ENCODE measurements at places on chromosomes 12 and 14.

- DNase-seq = no peak
Observed at GRCh38 chr12:28425526-28425925, 235.3 kb downstream of the CCDC91 start.

DNA sequence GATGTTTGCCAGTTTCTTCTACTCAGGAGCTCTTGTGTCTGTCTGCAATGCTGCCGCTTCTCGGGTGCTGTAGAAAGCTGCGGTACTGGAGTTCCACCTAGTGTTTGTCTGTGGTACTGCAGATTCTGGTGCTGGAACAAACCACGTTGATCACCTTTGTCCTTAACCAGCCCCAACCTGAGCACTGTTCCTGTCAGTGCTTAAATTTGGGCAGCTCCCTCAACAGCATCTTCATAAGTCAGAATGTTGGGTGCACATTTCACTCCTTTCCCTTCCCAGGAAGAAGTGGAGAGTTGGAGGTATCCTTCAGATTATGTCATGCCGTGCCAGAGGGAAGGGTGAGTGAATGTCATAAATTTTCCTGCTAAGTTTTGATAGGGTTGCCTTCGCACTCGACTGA lies 48.7 kb upstream of the LALBA start:
- no peak for DNase-seq

GRCh38 chr14:104315169-104315568 lies 176.8 kb downstream of the KIF26A start:
- DNase-seq = no peak

GRCh38 chr14:79544698-79545070 lies 666.6 kb downstream of the DIO2 start:
- DNase-seq = no peak

DNA sequence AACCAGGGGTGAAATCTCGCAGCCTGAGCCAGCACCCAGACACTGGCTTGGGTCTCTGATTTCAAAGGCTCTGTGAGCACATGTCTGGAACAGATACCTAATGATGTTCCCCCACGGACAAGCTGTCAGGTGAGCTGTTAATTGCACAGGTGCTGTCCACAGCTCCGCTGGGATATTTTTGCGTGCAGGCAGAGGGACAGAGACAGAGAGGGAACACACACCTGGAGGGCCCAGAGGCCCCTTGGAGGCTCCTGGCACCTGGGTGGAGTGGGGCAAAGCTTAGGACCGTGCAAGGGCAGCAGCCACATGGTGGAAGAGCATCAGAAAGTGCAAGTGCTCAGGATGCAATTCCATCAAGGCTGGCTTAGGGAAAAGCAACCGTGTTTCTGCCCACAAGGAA lies 57.3 kb downstream of the ARL6IP4 start:
- no peak for DNase-seq

DNA sequence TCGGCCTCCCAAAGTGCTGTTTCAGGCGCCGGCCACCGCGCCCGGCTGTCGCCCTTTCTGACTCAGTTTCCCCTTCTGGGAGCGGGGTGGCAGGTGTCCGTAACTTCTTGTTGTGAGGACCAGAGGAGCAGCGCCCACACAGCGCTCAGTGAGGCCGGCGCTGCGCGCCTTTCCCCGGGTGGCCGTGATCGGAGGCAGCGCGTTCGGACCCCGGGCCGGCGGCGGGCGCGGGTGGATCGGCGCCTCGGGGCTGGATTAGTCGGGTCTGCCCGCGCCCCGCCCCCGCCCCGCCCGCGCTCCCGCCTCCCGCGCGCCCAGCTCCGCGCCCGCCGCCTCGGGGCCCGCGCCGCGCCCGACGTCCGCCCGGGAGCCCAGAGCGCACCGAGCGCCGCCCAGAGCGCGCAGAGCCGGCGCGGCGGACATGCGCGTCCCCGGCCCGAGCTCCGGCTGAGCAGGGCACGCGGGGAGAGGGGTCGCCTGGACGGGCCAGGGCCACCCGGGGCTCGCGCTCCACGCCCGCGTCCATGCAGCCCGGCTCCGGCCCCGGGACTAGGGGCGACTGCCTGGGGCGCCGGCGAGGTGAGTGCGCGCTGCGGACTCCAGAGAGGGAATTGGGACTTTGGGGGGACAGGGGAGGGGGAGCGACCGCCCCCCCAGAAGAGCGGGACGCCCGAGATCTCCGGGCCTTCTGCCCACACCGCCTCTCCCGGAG lies 50.6 kb downstream of the LRCOL1 start:
- no peak for DNase-seq

DNA sequence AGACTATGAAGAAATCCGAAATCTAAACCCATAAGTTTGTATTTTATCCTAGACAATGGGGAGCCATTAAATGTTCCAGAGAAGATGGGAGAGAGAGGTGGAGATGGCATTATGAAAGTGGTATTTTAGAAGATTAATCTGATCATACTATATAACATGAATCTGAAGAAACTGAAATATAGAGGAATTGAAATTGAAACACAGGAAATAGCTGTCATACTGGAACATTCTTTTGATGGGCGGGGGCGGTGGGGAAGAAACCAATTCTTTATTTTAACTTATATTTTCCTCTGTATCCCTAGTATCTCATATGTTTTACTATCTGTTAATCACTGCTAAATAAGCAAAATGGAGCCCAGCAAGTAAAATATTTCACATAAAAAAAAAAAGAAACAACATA lies 27.0 kb upstream of the FOXN3 start:
- no peak for DNase-seq

DNA sequence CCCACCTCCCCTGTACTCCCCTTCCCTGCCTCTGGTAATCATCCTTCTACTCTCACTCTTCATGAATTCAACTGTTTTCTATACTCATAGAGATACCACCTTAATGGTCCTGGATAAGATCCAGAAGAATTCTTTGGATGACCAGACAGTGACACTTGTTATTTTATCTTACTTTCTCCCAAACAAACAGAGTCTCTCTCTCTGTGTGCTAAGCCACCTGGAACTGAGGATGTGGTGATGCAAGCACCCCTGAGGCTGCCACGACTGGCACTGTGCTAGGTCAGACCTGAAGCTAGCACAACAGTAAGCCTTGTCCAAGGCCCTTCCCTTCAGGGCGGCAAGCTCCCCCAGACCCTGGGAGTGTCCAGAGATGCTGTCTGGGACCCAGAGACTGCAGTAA lies 250.2 kb downstream of the C12orf50 start:
- DNase-seq = no peak

GRCh38 chr14:85587151-85587711 lies 57.3 kb downstream of the FLRT2 start:
- no peak for DNase-seq

Data from SIG-M5 (cell line).